ENCODE measurements at places on chromosomes 11 and 22.

- DNase-seq = no peak
These were observed 49.8 kb upstream of the ARHGAP20 start for GRCh38 chr11:110761991-110762390.

DNA sequence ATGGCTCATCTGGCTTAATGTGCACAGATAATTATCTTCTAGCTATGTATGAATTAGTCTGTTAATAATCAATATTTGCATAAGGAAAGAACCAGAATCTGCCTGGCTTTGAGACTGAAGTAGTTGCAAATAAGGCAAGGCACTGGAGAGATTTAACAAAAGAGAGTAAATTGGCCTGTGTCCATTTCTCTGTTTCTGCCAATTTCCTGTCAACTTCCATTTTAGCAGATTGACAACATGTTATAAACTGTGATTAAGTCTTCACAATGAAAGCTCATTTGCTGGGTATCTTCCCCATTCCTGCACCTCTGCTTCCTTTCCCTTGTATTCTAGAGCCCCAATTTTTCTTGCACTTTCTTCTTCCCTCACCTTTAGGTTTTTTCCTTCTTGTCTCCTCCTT, 5.3 kb upstream of the TMEM123 start:
- no peak for DNase-seq

- peak; percentile 23 for DNase-seq
These were observed 457 bp downstream of the RNF141 start for GRCh38 chr11:10540546-10540914.

GRCh38 chr11:79167510-79168188, 273.2 kb downstream of the TENM4 start:
- DNase-seq = no peak

- DNase-seq = no peak
These were observed 761.1 kb upstream of the ARHGAP42 start for GRCh38 chr11:99925968-99926367.
